ENCODE measurements at places on chromosomes 13 and 19. TPM values are rescaled to one million over a fixed set of nuclear protein-coding genes. Genes with fewer than 3 reads are reported as not detected.
A peak's percentile ranks its signal among the peaks of the same experiment; 100 is the strongest.

- no peak overlapping the region for H3K27ac ChIP-seq
- H3K27me3 ChIP-seq: no peaks in the 10 kb centered on the region
- no peak for DNase-seq
- H3K4me3 ChIP-seq: no peak overlapping the region
- H3K4me1 ChIP-seq: peaks cover 36% of the 10 kb centered on the region
Measured at GRCh38 chr13:113360446-113360845, 3.5 kb downstream of the GRTP1 start.

DNA sequence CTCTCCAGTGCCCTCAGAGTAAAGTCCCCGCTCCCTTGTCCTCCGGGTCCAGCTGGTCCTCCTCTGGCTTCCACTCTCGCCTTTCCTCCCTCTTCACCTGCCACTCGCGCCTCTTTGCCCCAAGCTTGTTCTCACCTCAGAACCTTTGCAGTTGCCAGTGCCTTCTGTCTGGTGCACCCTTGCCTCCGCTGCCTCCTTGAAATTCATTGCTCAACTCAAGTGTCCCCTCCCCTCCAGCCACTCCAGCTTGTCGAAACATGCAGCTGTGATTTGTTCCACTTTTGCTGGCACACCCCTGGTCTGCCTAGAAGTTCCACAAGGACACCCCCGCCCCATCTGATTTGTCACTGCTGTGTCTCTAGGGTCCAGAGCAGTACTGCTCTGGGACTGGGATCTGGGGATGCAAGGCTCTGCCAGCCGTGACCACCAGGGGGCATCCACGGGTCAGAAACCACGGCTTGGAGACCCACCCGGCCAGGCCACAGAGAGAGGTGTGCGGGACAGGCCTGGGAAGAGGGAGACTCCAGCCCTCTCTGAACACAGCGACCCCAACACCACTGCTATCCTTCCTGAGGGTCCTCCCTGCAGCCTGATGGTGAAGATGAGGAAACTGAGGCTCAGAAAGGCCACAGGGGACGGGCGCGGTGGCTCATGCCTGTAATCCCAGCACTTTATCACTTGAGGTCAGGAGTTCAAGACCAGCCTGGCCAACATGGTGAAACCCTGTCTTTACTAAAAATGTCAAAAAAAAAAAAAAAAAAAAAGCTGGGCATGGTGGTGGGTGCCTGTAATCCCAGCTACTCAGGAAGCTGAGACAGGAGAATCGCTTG, 49.9 kb downstream of the AP1M1 start:
- H3K4me3 ChIP-seq: no peak overlapping the region
- H3K4me1 ChIP-seq: no peaks in the 10 kb centered on the region
- no peaks in the 10 kb centered on the region for H3K36me3 ChIP-seq
- peak; percentile 25 for DNase-seq
- H3K27ac ChIP-seq: no peak overlapping the region

DNA sequence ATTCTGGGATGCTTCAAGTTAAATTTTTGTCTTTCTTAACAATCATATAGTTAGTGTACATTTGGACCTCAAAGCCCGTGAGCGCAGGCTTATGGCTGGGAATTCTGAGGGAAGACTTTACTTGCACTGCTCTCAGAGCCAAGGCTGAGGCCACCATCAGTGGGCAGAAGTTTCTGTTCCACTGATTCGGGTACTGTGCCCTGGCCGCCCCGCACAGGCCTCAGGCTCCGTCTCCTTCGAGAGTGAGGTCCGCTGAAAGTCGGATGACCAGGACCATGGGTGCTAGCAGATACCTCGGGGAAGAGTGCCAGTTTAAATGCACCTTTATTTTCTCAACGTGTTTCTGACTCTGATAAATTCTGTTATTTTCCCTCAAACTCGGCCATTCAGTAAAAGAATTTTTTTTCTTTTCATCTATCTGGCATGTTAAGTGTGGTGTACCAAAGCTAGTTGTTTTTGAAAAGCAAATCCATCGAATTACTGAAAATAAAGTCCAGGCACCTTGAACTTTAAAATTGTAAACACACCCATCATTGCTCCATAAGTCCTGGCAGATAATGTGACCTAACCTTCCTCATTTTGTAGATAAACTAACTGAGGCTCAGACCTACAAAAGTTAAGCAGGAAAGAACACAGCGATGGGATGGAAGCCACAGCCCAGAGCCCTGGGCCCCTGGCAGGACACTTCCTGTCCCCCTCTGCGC, 126.7 kb downstream of the SOX1 start:
- no peak overlapping the region for H3K4me3 ChIP-seq
- peaks cover 15% of the 10 kb centered on the region for H3K27me3 ChIP-seq

DNA sequence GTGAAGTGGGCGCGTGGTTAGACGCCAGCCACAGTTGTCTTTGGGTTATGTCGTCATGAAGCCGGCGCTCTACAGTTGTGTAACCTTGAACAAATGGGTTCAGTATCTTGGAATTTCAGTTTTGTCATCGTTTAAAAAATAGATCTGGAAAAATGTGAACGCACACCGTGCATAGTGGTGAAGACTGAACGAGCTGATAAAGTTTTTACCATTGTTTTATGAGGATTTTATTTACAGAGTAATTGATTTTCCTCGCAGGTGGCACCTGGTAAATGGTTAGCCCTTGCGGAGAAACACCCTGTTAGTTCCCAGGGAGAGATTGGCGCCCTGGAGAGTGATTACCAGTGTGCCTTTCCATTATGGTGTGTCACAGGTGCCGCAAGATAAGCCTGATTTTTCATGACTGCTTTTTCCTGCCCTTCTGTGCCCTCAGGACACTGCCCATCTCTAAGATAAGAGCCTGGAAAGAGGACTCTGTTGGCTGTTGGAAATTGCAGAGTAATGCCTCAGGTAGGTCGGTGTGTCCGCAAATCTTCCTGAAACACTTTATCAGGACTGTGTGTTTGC, 577 bp downstream of the ZNF181 start:
- no peaks in the 10 kb centered on the region for H3K27me3 ChIP-seq
- peak overlapping the region; percentile 87 for H3K4me3 ChIP-seq
- peaks cover 15% of the 10 kb centered on the region for H3K36me3 ChIP-seq
- H3K4me1 ChIP-seq: peaks cover 35% of the 10 kb centered on the region

GRCh38 chr13:53368948-53369347, 340.3 kb downstream of the OLFM4 start:
- H3K27me3 ChIP-seq: no peaks in the 10 kb centered on the region
- no peak for DNase-seq
- no peak overlapping the region for H3K4me3 ChIP-seq

GRCh38 chr13:96636001-96636709, 358.1 kb downstream of the OXGR1 start:
- DNase-seq: no peak
- H3K4me3 ChIP-seq: no peak overlapping the region
- H3K4me1 ChIP-seq: no peaks in the 10 kb centered on the region
- H3K27me3 ChIP-seq: no peaks in the 10 kb centered on the region
- H3K27ac ChIP-seq: no peak overlapping the region

- H3K36me3 ChIP-seq: no peaks in the 10 kb centered on the region
- peak overlapping the region; percentile 12 for H3K27ac ChIP-seq
- no peaks in the 10 kb centered on the region for H3K27me3 ChIP-seq
- peaks cover 12% of the 10 kb centered on the region for H3K4me1 ChIP-seq
- DNase-seq: no peak
Measured at GRCh38 chr13:23427342-23427843, 6.1 kb downstream of the SACS start.

DNA sequence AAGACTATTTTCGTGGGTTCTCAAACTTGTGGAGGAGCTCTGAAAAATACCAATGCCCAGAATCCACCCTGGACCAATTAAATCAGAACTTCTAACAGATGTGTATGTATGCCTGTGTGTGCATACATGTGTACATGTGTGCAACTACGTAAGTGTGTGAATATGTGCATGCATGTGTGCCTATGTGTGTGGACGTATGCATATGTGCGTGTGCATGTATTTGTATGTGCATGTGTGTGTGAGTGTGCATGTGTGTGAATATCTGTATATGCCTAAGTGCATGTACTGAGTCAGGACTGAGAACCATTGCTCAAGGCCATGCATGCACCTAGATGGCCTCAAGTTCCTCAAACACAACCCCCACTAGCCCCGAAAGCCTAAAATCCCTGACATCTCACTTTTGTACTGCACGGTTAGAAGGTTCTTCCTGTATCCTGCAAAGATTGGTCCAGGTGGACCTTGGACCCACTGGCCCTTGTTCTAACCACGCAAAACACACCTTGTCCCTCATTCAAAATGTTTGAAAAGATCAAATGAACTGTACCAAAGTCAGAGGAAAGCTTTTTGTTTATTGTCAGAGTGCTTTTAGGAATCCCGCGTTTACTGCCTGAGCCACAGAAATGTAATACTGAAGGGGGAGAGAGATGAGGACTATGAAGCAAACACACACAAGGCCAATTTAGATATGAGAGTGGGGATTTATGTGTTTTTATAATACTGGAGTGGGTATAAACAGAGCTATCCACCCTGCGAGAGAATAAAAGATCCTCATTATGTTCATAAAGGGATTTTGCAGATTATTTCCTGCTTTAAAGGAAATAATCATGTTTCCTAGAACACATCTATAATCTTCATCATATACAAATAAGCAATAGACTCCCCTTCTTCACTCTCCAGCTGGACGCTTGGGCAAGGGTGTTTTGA, 39.1 kb downstream of the LATS2 start:
- DNase-seq: no peak
- H3K4me1 ChIP-seq: peaks cover 17% of the 10 kb centered on the region
- no peak overlapping the region for H3K27ac ChIP-seq
- H3K27me3 ChIP-seq: no peaks in the 10 kb centered on the region

- DNase-seq: no peak
- no peaks in the 10 kb centered on the region for H3K36me3 ChIP-seq
- no peak overlapping the region for H3K27ac ChIP-seq
Measured at GRCh38 chr13:50309318-50309717, 294.1 kb downstream of the KCNRG start.

DNA sequence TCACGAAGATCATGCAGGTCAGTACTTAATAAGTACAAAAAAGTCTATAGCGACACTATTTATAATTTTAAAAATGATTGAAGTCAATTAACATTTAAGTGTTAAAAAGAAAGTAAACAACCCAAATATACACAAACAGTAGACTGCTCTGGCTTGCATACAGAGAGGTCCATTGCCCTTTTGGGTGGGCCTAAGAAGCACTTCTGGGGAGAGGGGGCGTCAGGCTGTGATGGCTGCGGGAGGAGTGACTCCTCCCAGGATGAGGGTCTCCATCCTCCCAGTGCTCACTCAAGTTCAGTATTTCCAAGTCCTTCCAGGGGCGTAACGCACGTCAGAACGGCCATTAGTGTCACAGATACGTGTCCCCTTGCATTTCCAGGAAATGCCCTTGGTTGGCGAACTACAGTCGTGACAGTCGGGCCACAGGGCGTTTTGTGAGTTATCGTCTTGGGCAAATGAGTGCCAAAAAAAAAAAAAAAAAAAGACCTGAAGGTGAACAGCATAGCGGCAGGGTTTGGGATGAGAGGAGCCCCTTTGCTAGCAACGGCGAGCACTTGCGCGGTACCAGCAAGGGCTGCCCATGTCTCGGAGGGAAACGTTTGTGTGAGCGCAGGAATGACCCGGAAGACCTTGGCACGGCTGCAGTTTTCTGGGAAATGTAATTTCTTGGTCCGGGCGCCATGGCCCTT, at the start of gene SCGB2B2:
SCGB2B2 (minus strand) TSS at position 463 of the 689 bp plus-strand sequence. CDS start 82,596 bp downstream, outside the sequence.
- no peak for DNase-seq
- H3K4me3 ChIP-seq: peak within 1 kb of the TSS; percentile 61
- H3K36me3 ChIP-seq: no peaks in the 10 kb centered on the region
- no peaks in the 10 kb centered on the region for H3K4me1 ChIP-seq
- peak within 1 kb of the TSS; percentile 91 for H3K27ac ChIP-seq

DNA sequence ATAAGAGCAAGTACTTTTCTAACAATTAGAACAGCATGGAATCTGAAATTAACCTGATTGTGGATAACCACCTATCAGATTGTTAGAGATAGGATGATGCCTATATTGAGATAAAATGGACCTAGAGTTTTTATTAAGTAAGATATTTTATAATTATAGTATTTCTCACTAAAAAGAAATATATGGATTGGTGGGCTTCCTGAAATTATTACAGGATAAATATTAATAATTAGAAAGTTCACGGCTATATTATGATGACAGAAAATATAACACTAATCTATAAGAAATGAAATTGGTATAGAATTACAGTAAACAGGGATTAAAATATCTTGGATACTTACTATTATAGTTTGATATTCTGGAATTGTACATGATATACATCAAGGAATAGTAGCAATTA, 378.0 kb upstream of the SPRY2 start:
- H3K36me3 ChIP-seq: no peaks in the 10 kb centered on the region
- no peak overlapping the region for H3K4me3 ChIP-seq
- no peaks in the 10 kb centered on the region for H3K27me3 ChIP-seq
- no peaks in the 10 kb centered on the region for H3K4me1 ChIP-seq
- no peak for DNase-seq
- no peak overlapping the region for H3K27ac ChIP-seq

DNA sequence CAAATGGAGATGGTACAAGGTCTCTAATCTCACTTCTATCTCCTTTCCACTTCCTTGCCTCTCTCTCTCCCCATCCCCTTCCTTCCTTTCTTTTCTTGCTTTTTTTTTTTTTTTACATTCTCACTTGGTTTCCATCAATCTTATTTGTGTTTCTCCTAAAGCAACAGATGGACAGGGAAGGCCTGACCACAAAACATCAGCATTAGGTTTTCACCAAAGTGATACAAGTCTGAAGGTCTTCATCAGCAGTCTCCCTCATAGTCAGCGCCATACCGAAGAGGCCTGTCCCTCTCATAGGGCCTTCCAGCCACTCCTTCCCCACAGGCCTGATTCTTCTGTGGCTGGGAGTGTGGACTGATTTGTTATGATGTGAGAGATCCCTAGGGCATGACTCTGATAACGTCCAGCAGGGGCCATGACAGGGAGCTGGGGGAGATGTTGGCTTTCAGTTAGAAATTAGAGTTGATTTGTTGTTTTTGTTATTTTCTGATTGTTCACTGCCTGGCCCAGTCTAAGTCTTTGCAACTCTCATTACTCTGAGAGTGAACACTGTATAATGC, 158.7 kb downstream of the SLC7A1 start:
- H3K4me3 ChIP-seq: no peak overlapping the region
- H3K4me1 ChIP-seq: peaks cover 54% of the 10 kb centered on the region
- no peaks in the 10 kb centered on the region for H3K27me3 ChIP-seq
- no peak overlapping the region for H3K27ac ChIP-seq
- no peak for DNase-seq

- no peaks in the 10 kb centered on the region for H3K36me3 ChIP-seq
- H3K4me1 ChIP-seq: no peaks in the 10 kb centered on the region
- no peaks in the 10 kb centered on the region for H3K27me3 ChIP-seq
- H3K27ac ChIP-seq: no peak overlapping the region
- H3K4me3 ChIP-seq: no peak overlapping the region
Measured at GRCh38 chr13:79227418-79227817, 178.6 kb downstream of the RBM26 start.

GRCh38 chr13:31056644-31057271, 104.9 kb downstream of the HSPH1 start:
- no peaks in the 10 kb centered on the region for H3K36me3 ChIP-seq
- H3K4me1 ChIP-seq: no peaks in the 10 kb centered on the region
- no peak for DNase-seq
- no peaks in the 10 kb centered on the region for H3K27me3 ChIP-seq
- no peak overlapping the region for H3K4me3 ChIP-seq

DNA sequence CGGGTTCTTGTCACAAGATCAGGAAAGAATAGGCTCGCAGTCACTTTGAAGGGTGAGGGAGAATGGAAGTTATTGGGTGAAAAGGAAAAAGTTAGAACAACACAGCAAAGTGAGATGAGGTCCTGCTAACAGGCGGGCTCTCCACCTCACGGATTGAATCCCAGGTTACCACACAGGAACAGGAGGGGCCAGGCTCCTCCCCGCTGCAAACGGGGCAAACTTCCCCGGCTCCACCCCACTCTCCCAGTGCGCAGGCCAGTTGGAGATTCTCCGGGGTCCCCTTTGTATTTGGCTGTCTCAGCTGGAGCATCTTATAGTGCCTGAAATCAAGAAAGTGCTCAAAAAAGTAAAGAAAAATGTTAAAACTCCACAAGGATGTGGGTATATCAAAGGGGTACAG, 78.3 kb upstream of the IPO5 start:
- no peaks in the 10 kb centered on the region for H3K4me1 ChIP-seq
- H3K27me3 ChIP-seq: no peaks in the 10 kb centered on the region
- no peak overlapping the region for H3K27ac ChIP-seq
- no peak for DNase-seq

ATP4A gene
- not detected for total RNA-seq
